ENCODE measurements at places on chromosomes 11 and 22. TPM values are rescaled to one million over a fixed set of nuclear protein-coding genes. Genes with fewer than 3 reads are reported as not detected.

Gene NFAM1
- total RNA-seq: 1.2 TPM

Gene LMNTD2
- 2.1 TPM for total RNA-seq

Gene DUSP8
- 3.3 TPM for total RNA-seq

Gene KCNJ11
- total RNA-seq: 4.0 TPM

Gene SLC25A45
- 11.5 TPM for total RNA-seq

Gene SLC22A12
- total RNA-seq: not detected

Gene C11orf86
- not detected for total RNA-seq

Gene POU2AF3
- 3.8 TPM for total RNA-seq

Gene HTR3A
- 0.54 TPM for total RNA-seq

Gene TRIM51
- total RNA-seq: not detected

Data from gastroesophageal sphincter (tissue), 4 donors.